Stimulated activated CD8-positive, alpha-beta memory T cell treated with anti-CD3 and anti-CD28 coated beads, Interleukin-4, amount 100 ng/mL, for 1 hour (primary cell): ENCODE measurements at places on chromosomes 1 and 21.

DNA sequence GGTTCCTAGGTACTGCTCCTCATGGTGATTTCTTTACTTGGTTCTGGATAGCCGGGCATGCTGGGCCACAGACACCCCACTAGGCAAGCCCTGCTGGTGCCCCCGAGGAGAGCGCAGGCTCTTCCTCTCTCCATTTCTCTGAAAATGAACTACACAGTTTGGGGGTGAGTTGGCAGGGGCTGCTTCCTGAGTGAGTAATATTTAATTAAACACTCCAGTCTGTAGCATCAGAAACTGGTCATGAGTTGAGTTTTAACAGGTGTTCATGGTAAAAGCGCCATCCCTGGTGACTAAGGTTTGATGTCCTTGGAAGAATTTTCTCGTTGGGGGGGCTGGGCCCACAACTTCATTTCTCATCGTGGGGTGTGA is 1.7 kb downstream of the SPSB1 start:
- no peak for DNase-seq

DNA sequence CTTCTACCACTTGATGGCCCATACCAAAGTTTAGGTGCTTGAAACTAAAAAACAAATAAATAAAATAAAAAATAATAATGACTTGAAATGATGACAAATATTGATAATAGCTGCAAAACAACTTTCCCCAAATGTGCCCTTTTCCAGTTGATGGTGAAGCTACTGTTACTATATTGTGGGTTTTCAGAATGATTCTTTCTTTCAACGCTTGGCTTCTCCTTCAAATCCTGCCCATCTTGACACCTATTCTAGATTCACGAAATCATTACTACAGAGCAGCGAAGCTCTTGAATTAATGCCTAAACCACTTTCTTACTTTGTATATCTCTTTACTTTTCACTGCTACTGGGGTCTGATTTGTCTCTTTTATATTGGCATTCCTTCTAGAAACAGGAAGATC is 9.2 kb upstream of the C1orf141 start:
- DNase-seq: no peak

DNA sequence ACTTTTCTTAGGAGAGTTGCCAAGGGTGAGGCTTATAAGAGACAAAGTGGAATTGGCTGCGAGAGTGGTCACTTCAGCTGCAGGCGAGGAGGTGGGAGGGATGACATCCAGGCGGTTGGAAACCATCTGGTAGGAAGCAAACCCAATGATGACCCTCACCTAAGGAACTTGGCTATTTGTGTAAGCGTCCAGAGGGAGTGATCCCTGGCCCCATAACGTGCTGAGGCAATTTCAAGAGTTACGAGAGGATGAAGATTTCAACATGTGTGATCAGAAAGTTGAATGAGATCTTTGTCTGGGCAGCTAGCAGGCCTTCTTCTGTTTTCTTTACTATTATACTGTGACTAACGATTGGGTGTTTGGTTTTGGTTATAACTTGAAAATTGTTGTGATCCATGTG is 102.7 kb upstream of the VANGL1 start:
- DNase-seq: no peak

DNA sequence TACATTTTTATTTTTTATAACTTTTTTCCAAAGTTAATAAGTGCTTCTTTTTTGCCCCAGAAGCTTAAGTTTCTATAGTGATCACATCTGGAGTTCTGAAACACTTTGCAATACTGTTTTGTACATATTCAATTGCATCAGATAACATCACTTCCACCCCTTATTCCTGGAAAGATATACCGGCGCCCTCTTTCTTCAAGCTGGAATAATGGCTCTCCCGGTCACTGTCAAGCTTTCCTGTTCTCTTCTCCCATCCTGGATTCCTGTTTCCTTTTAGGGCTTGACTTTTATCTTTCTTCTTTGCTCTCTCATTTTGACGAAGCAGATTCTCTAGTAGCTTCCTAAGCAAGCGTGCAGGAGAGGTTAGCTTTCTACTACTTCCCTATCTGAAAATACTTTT is 1866.8 kb downstream of the MRPL39 start:
- DNase-seq: no peak

DNA sequence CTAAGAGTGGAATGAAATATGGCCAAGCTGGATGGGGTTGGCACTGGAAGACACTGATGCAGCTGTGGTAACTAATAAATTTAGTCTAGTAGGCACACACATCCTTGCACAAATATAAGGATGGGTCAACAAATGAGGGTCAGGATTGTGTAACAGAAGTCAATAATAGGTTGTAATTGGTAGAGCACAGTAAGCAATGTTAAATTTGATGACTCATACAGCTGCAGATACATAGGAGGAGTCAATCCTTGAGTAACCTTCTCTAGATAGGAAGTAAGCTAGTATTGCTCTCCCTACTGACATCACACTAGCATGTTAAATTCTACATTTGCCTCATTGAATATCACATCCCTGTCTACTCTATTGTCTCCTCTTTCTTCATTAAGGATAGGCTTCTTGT is 332.1 kb downstream of the PTPRC start:
- DNase-seq: no peak

DNA sequence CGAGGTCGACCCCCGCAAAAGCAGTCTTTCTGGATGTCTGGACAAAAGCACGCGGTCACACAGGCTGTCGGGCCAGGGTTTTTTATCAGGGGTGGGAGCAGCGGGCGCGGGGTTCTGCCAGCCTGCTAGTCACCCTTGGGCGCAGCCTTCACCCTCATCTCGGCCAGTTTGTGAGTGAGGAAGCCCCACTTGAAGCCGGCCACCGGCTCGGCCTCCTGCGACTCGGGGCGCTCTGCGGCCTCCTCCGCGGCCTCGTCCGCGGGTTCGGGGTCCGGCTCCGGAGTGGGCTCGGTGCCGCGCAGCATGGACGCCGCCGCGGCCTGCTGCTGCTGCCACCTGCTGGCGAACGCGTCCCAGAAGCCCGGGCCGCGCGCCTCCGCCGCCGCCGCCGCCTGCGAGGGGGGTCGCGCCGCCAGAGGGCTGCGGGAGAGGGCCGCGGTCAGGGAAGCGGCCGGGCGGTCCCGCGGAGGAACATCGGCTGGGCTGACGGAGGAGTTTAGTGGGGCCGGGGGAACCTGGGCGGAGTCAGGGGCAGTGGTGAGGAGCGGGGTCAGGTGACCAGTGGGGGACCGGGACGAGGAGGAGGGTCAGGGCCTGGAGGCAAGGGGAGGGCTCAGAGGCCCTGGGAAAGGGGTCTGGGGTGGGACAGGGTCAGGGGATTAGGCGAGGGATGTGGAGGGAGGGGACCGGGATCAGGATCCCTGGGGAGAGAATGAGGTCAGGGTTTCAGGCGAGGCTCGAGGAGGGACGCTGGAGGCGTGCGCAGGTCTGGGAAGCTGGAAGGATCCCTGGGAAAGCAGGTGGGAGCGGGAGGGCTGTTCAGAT is 4.5 kb downstream of the C1orf232 start:
- no peak for DNase-seq

DNA sequence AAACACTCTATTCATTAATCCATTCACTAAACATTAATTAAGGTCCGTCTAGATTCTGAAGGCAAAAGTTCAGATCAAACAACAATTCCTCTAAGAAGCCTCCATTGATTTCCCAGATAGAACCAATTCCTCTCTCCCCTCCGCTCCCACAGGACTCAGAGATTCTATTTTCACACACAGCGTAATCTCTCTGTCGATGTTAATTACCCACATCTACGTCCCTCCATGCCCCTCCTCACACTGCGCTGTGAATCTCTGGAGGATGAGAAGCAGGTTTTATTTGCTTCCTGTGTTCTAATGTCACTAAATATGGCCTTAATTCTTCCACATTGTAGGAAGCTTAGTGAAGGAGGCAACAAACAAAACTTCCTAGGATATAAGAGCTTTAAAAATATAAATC is 306.7 kb downstream of the DSCAM start:
- DNase-seq: no peak

DNA sequence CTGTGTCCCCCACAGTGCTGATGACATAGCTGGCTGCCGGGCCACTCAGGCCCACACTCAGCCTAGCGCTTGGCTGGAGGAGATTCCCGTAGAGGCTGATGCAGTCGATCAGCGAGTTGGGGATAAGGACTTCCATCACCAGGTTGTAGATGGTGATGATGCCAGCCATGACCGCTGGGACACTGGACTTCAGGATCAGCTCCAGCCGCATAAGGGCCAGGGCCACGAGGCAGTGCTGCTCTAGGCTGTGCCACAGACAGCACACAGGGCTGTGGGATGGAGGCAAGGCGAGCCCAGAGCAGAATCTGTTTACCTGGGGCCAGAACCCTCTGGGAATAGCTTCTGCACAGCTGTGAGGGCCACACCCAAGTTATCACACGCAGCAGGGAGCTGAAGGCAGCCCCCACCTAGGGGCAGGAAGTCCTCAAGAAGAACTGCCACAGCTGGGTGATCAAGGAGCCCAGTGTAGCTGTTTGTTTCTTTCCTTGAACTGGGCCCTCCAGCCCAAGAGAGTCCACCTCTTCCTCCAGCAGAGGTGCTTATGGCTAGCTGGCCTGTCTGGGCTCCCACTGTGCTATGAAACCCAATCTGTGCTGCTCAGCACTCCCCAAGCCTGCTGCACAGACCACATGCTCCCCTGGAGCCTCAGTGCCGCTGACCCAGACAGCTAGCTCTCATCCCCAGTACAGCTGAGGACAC is 6.2 kb downstream of the SLC2A1 start:
- no peak for DNase-seq

DNA sequence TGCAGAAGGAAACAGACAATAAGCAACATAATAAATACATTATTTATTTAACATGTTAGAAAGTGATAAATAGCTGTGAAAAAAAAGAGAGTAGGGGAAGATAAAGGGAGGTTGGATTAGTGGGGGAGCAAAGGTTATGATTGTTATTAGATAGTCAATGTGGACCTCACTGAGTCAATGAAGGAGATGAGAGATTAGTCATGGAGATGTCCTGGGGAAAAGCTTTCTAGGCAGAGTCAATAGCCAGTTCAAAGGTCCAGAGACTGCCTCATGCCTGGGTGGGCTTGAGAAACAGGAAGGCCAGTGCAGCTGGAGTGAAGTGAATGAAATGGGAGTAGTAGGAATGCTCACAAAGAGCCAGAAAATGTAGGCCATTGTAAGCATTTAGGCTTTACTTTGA is 187.1 kb upstream of the CACYBP start:
- DNase-seq: no peak

DNA sequence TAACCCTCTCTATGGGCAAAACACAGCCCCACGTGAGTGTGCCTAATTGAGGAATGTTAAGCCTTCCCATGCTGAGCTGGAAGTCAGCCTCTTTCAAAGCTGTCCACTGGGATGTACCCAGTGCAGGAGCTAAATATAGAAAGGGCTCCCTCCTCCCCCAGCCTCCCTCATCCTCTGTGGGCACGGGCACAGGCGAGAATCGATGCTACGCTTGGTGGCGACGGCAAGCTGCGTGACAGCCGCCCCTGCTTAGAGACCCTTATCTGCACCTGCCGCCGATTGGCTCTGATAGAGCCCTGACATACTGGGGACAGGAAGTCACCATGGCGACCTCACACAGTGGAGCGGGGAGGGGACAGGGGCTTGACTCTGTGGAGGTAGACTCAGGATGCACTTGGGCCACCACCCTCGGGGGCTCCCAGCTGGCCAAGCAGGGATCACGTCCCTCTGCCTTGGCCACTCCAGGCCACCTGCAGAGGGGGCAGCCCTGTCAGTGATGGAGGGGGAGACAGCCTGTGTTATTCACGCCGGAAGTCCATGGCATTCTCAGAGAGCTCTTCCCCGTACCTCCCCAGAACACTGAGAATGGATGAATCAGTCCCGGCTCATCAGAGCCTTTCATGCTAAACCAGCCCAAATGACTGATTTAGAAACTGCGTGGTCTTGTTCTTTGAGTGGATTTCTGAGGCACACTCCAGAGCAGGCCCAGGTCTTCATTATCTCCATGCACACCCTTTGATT is 84.8 kb downstream of the KCND3 start:
- DNase-seq: no peak

DNA sequence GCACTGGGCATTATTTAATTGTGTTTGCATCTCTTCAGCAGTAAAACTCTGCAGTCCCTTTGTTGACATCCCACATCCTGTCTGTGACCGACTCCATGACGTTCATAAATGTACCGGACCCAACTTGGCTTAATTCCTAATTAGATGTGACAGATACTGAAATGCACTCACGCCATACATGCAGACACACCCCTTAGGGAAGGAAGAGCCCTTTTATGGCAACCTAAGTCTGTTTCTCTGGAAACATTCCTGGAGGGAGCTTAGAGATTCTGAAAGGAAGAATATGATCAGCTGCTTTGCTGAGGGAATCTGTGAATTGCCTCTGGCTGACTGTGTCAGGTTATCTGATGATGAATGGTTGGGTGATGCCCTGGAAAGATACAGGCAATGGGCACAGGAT is 33.4 kb downstream of the ADAMTS5 start:
- no peak for DNase-seq

- no peak for DNase-seq
These were observed 76.1 kb upstream of the JAK1 start for GRCh38 chr1:65042467-65042866.

- DNase-seq: no peak
These were observed 2.4 kb downstream of the GABRD start for GRCh38 chr1:2021550-2021949.

DNA sequence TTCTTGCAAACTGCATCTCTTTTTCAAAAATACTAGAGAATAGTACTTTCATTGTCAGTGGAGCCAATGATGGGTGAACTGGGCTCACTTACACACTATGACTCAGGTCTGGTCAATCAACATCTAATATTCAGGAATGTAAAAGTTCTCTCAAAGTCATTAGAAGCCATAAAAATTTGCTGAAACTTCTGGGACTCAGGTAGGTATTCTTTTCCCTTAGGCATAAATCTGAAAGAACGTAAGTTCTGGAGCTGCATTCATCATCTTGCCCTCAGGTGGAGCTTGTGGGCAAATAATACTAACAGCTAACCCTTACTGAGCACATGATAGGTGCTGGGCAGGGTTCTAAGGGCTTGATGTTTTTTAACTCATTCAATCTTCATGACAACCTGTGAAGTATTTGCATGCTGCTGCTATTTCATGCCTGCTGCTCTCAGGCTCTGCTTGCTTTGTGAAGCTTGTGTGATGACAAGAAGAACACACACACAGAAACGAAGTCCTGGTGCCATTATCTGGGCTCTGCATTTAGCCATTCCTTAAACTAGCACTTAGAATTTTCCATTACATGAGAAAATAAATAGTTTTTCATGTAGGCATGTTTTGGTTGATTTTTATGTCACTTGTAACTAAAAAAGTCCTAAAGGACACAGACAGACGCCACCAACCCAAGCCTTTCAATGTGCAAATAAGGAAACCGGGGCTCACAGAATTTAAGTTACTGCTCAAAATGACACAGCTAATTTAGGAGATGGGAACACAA is 394.2 kb upstream of the LYPLAL1 start:
- DNase-seq: no peak

DNA sequence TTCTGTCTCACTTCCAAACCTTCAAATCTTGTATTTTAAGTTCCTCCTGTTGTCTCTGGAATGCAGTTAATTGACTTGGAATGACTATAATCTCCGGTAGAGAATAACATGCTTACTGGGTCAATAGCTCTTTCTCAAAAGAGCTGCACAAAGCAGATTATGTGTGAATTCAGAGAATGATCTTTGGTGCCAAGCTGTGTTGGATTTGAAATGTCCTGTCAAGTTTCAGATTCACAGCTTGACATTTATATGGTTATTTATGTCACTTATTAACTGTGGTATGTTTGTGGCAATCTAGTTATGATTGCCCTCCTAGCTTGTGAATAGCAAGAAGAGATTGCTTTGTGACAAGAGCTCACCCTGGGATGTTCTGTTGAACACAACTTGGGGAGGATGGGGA is 128.3 kb upstream of the KCNE2 start:
- DNase-seq: no peak

GRCh38 chr1:84272401-84272800 is 29.1 kb upstream of the SAMD13 start:
- no peak for DNase-seq

- DNase-seq: no peak
These were observed 6.1 kb upstream of the LHX8 start for GRCh38 chr1:75127916-75128717.

GRCh38 chr21:27429710-27430341 is 462.9 kb upstream of the ADAMTS5 start:
- DNase-seq: no peak
